ENCODE measurements at places on chromosomes 5 and 9. TPM values are rescaled to one million over a fixed set of nuclear protein-coding genes. Genes with fewer than 3 reads are reported as not detected.

DNA sequence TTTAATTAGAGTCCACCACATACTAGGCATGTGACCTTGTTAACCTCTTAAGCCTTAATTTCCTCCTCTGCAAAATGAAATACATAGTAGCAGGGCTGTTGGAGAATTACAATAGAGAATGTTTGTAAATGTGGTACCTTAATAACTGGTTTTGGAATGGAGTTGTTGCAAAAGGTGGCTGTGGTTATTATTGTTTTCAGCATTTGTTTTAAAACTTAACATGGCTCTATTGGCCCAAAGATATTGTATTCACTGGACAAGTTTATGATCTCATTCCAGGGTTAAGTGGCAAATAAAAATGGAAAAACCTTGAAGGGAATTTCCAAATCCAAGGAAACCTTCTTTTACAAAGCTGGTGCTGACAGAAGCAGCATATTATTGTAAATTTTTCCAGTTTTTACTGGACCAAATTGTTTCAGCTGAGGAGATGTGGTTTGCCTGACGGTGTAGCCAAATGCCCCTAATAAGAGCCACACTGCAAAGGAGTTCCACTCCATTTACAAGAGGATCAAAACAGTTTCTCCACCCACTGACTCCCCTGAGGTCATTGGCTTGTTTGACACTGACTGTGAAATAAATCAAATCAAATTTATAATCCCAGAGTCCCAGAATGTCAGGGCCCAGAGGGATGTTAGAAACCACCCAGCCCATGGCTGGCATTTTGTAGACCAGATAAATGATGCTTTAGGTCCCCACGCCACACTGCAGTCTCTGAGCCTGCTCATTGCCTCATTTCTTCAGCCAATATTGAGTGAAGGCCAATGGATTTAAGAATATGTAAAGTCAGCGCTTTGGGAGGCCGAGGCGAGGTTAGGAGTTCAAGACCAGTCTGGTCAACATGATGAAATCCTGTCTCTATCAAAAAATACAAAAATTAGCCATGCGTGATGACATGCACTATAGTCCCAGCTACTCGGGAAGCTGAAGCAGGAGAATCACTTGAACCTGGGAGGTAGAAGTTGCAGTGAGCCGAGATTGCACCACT is 45.2 kb downstream of the ADRA1B start:
- H3K4me3 ChIP-seq: no peak overlapping the region
- no peaks in the 10 kb centered on the region for H3K4me1 ChIP-seq
- DNase-seq: no peak
- H3K27ac ChIP-seq: no peak overlapping the region

GRCh38 chr9:128053560-128053959 is 13.6 kb downstream of the NAIF1 start:
- no peak overlapping the region for H3K4me3 ChIP-seq
- H3K36me3 ChIP-seq: no peaks in the 10 kb centered on the region
- no peak overlapping the region for H3K27ac ChIP-seq
- no peak for DNase-seq

GRCh38 chr9:84974855-84975254 is 305.3 kb downstream of the NTRK2 start:
- no peak for DNase-seq
- no peak overlapping the region for H3K4me3 ChIP-seq
- H3K36me3 ChIP-seq: no peaks in the 10 kb centered on the region

GRCh38 chr5:169804861-169805260 is 167.8 kb downstream of the DOCK2 start:
- H3K36me3 ChIP-seq: no peaks in the 10 kb centered on the region
- H3K4me1 ChIP-seq: no peaks in the 10 kb centered on the region
- no peak for DNase-seq
- H3K27me3 ChIP-seq: no peaks in the 10 kb centered on the region
- no peak overlapping the region for H3K4me3 ChIP-seq

DNA sequence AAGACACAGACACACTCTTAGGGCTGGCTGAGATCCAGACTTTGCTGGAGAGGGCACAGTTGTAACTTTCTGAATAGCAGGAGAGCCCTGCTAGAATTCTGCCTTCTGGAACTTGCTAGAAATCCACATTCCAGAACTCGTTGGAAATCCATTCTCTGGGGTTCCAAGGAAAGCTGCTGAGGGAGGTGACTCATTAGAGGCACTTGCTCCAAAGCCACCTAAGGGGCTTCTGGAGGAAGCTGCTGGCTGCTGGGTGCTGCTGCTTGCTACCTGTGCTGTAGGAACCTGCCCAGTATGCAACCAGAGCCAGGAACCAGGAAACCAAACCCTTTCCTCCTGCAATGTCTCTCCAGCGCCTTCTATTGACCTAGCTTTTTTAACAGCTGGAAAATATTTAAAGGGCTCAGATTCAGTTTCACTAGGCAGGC is 4.1 kb upstream of the TLE4 start:
- DNase-seq: no peak
- no peaks in the 10 kb centered on the region for H3K27me3 ChIP-seq
- H3K27ac ChIP-seq: no peak overlapping the region
- H3K36me3 ChIP-seq: no peaks in the 10 kb centered on the region

GRCh38 chr5:121408778-121409177 is 442.9 kb upstream of the FTMT start:
- no peak overlapping the region for H3K27ac ChIP-seq
- DNase-seq: no peak
- H3K4me1 ChIP-seq: no peaks in the 10 kb centered on the region
- H3K36me3 ChIP-seq: no peaks in the 10 kb centered on the region

DNA sequence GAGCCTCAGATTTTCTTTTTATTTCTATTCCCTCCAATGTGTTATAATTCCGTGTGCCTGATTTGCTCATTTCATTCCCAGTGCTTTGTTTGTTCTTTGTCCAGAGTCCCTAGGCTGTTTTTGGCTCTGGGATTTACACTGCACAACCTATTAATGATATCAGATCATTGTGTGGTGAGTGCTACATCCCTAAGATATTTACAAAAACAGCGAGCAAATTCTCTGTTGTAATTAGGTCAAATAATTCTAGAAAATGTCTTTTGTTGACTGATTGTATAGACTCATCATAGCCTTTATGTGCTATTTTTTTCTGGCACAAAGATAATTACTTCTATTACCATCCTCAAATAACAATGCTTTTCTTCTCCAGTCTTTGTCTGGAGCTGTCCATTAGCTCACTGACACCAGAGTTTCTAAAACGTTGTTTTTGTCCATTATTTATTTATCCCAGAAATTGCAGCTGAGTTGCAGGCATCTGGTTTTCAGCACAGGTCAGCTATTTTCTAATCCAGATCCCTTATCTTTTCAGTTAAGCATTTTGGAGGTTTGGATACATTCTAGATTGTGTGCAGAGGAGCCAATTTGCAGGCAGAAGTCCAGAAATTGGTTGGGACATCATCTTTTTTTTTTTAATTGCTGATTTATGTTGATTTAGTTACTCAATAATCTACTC is 379.9 kb upstream of the DMAC1 start:
- no peak overlapping the region for H3K4me3 ChIP-seq
- no peak overlapping the region for H3K27ac ChIP-seq
- H3K36me3 ChIP-seq: no peaks in the 10 kb centered on the region
- no peaks in the 10 kb centered on the region for H3K27me3 ChIP-seq
- no peak for DNase-seq

- DNase-seq: no peak
- no peaks in the 10 kb centered on the region for H3K27me3 ChIP-seq
- H3K4me3 ChIP-seq: no peak overlapping the region
Observed at GRCh38 chr9:89078421-89078820, 87.2 kb downstream of the S1PR3 start.

DNA sequence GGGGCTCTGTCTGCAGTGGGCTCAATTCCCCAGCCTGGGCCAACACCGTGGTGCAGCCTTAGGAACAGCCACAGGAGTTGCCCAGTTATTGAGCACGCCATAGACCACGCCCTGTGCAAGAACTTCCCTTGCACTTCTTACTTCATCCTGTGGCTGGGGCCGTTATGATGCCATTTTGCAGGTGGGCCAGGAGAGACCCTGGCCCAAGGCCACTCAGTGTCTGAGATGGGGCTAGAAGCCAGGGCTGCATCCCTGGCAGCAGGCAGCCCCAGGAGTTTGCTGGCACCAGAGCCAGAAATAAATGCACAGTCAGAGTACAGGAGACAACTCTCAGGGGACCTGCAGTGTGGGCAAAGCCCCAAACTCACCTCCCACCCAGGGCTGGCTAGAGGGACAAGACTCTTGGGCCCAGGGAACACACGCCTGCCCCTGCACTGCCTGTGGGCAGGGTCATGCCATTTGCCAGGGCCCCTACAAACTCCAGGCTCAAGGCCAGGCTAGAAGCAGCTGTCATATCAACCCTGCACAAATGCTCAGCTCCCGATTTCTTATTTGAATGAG is 6.7 kb downstream of the CORO2A start:
- DNase-seq: no peak
- no peaks in the 10 kb centered on the region for H3K27me3 ChIP-seq
- no peak overlapping the region for H3K27ac ChIP-seq
- no peaks in the 10 kb centered on the region for H3K4me1 ChIP-seq
- H3K4me3 ChIP-seq: no peak overlapping the region

GRCh38 chr5:132010989-132011621 is 353 bp downstream of the ACSL6 start:
- peaks cover 9% of the 10 kb centered on the region for H3K4me1 ChIP-seq
- DNase-seq: no peak
- H3K27ac ChIP-seq: no peak overlapping the region
- H3K36me3 ChIP-seq: no peaks in the 10 kb centered on the region

- DNase-seq: no peak
- peaks cover 11% of the 10 kb centered on the region for H3K4me1 ChIP-seq
- no peaks in the 10 kb centered on the region for H3K36me3 ChIP-seq
- H3K4me3 ChIP-seq: no peak overlapping the region
- peaks cover 20% of the 10 kb centered on the region for H3K27me3 ChIP-seq
Observed at GRCh38 chr9:133699546-133699945, 38.6 kb downstream of the SARDH start.

DNA sequence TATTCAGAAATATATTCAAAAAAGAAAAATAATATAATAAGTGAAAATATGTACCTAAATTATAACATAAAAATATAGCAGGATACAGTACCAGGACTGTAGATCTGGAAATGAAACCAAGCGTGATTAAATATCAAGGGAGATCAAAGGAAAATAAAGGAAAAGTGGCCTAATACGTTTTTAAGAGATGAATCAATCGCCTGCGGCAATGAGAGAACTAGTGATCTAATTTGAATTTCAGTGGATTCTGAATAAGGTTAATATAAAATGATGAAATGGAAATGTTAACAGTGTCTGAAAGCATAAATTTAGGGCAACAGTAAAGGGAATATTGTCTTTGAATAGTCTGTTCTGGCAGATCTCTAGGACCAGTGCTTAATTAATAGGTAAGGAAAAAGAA is 1761.9 kb upstream of the ACO1 start:
- no peak overlapping the region for H3K27ac ChIP-seq
- DNase-seq: no peak
- no peak overlapping the region for H3K4me3 ChIP-seq
- no peaks in the 10 kb centered on the region for H3K27me3 ChIP-seq

- no peaks in the 10 kb centered on the region for H3K27me3 ChIP-seq
- H3K27ac ChIP-seq: no peak overlapping the region
- H3K4me3 ChIP-seq: no peak overlapping the region
- no peak for DNase-seq
- H3K4me1 ChIP-seq: no peaks in the 10 kb centered on the region
Observed at GRCh38 chr5:7533941-7534340, 138.0 kb downstream of the ADCY2 start.

Gene SEMA5A
- total RNA-seq: 33.8 TPM

Gene NIPAL4
- total RNA-seq: not detected

Gene FOXI1
- not detected for total RNA-seq

Gene ADAMTS6
- total RNA-seq: 3.0 TPM

Gene SPINK4
- not detected for total RNA-seq

Gene DTWD2
- 9.1 TPM for total RNA-seq

Gene PCDHA9
- not detected for total RNA-seq

Gene TMEM171
- total RNA-seq: 0.27 TPM

Gene ZNF354C
- 3.5 TPM for total RNA-seq

Gene TMEM252
- not detected for total RNA-seq

Gene PLAC8L1
- not detected for total RNA-seq

All from heart left ventricle (tissue), 16 donors.